ENCODE measurements at places on chromosomes 5 and 9.

DNA sequence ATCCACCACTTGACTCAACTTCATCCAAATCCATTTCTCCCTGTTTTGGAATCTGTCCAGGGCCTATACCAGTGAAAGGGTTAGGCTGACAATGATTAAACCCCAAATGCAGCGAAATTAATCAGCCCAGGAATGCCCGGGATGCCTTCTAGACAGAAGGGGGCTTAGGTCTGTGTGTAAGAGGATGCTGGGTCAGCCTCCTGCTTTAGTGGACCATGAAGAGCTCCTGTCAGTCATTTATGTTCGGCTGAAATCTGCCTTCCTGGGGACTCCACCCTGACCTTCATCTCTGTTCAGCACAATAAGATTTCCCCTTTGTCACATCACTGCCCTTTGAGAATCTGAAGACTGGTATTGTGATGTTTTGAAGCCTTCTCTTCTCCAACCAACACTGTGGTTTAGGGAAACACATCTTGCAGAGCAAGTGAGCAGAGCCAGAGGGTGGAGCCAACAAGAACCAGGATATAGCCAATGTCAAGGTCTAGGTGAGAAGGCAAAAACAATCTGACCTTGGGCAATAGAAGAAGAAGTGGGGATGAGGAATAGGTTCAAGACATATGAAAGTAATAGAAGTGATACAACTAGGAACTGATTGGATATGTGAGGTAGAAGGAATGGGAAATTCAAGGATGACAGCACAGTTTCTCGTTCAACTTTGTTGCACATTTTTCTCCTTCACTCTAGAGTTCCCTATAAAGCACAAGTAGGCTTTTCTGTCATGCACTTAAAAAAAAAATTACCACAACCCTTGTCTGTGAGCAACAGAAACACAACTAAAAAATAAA is 234.4 kb downstream of the ARHGAP26 start:
- DNase-seq: no peak

DNA sequence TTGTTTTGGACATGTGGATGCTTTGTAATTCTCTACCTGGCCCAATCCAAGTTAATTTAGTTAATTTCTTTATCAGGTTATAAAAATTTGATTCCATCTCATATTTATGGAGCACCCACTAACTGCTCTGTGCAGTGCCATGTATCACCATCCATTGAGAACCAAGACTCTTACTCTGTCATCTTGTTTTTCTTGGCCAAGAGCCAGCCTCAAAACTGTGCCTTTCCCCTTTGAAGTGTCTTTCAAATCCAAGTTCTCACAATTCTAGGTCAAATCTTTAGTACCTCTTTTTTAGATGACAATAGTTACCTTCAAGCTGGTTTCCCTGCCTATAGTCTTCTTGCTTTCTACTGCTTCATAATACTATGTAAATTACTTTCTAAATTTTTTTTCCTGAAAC is 3.2 kb downstream of the COMMD10 start:
- DNase-seq: no peak

DNA sequence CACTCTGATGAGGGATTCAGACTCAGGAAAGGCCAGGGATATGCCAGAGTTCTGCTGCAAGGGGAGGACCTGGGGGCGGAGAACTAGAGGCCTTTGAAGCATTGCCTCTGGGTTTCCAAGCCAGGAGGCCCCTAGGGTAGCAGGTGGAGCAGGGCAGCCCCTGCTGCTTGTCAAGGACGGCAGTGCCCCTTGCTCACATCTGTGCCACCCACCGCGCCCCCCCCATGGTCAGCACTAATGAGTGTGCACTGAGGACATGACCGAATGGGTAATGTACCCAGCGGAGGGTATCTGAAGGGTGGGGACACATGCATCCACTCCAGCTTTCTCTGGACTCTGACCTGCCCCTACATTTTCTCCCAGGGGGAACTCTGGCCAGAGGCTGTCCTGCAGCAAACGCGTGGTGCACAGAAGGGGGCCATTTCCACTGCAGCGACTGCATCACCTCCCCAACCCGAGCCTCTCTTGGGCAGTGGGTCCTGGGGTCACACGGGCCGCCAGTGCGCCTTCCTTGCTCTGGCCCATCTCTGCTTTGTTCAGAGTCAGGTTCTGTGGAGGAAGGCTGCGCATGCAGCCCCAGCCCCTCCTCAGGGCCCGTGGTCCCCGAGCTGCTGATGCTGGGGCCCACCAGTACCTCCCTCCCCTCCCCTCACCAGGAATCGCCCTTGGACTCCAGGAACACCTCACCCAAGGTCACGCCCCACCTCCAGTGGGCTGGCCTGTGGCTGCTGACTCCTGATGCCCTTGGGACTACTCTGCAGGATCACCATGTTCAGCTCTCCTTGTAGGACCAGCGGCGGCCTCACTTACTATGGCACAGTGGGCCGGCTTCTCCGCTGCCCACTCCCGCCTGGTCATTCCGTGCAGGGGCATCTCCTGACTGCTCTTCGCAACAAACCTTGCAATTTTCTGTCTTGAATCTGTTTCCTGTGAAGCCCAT is 31.2 kb downstream of the STC2 start:
- DNase-seq: no peak

DNA sequence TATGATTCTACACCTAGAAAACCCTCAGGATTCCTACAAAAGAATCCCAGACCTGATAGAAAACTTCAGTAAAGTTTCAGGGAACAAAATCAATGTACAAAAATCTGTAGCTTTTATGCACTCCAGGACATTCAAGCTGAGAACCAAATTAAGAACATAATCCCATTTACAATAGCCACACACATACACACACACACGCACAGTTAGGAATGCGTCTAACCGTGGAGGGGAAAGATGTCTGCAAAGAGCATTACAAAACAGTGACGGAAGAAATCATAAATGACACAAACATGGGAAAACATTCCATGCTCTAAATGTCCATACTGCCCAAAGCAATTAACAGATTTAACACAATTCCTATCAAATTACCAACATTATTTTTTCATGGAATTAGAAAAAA is 51.4 kb upstream of the CAST start:
- no peak for DNase-seq

DNA sequence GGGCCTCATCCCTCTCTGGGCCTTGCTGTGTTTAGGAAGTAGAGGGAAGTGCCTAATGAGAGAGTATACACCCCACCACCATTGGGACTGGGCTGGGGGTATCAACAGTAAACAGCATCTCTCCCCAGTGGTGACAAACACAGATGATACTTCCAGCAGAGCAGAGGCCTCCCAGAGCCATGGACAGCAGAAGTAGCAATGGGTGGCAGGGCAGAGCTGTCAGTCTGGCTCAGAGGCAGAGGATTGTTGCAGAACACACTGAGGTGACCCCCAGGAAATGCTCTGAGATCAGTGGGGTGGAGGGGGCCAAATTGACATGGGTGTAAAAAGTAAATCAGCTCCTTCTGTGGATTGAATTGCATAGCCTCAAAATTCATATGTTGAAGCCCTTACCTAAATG is 12.1 kb upstream of the P4HA2 start:
- DNase-seq: no peak

DNA sequence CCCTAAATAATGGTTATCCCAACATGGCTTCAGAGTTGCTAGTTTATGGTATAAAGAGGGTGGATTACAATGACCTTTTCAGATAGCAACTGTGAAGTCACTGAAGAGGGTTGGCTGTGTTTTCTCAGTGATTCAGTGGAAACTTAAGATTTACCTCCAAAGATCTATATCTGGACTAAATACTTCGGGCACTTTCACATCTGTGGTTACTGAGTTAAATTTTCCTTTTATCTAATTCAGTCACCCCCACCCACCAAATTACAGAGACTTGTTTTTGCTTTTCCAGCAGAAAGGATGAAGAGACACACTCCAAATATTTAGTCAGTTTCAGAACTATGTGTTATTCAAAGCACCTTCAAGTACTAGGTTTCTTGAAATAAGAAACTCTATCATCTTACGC is 573.2 kb downstream of the CCDC171 start:
- DNase-seq: no peak

DNA sequence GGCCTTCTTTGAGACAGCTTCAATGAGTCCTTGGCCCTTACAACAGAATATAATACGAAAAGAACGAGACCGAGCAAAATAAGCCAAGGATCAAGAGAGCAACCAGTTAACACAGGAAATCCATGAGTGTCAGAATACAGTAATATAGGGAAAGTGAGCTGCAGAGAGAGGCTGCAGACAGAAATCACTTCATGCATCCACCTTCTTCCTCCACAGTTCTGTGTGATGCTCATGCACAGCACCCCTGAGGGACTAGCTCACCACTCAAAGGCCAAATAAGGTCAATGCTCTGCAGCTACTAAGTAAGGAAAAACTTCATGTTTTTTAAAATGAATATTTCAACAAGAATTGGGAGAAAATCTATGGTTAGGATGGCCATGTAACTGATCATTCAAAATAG is 257.1 kb downstream of the MCTP1 start:
- DNase-seq: no peak

GRCh38 chr9:28053096-28053777 is 480.0 kb upstream of the C9orf72 start:
- no peak for DNase-seq

- DNase-seq: no peak
Observed at GRCh38 chr9:133619791-133620190, 10.6 kb upstream of the FAM163B start.

- no peak for DNase-seq
Observed at GRCh38 chr5:133219296-133219695, 167.5 kb downstream of the HSPA4 start.

DNA sequence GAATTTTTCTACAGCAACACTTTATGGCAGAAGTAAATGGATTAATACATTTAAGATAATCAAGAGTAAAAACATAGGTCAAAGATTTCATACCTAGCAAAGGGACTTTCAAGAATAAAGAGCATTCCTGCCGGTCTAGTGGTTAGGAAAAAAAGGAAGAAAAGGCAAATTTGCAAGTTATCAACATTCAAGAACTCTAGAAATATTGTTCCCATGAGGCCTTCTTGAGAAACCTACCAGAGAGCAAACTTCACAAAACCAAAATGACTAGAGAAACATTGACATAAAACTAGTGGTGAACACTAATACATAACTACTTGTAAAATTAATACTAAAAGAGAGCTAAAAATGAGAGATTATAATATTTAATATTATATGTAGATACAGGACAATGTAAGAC is 320.2 kb upstream of the RGMB start:
- DNase-seq: no peak

- no peak for DNase-seq
Observed at GRCh38 chr5:100043475-100043874, 491.7 kb upstream of the FAM174A start.

DNA sequence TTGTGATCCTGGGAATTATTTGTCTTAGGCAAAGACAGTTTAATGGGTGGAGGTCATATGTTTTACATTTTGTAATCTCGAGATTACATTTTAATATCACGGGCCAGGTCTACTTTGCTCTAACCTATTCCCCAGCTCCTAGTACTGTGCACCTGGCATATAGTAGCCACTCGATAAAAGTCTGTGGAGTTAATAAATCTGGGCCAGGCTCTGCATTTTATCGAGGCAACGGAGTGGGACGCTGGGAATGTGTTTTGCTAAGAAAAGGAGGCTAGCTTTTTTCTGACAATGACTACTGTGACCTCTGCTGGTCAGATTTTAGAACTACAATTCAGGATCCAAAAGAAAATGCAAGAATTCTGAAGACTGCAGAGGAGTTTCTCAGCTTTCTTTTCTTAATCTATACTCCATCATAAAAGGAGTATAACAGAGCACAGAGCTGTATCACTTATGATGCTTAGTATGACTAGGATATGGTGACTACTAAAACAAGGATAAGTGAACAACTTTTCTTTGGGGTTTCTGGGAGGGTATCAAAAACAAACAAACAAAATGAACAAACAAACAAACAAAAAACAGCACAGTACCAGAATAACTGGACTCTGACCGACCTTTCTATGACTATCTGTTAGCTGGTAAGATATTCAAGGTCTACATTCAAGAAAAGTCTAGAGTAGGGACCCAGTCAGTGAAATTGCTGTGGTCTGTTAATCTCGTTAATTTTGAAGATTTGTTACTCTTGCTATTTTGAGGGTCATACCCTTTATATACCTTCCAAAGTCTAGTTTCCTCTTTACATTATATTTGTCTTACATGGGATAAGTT is 46.1 kb upstream of the CER1 start:
- DNase-seq: peak; percentile 25

GRCh38 chr9:129994882-129995281 is 48.1 kb downstream of the FNBP1 start:
- DNase-seq: no peak

DNA sequence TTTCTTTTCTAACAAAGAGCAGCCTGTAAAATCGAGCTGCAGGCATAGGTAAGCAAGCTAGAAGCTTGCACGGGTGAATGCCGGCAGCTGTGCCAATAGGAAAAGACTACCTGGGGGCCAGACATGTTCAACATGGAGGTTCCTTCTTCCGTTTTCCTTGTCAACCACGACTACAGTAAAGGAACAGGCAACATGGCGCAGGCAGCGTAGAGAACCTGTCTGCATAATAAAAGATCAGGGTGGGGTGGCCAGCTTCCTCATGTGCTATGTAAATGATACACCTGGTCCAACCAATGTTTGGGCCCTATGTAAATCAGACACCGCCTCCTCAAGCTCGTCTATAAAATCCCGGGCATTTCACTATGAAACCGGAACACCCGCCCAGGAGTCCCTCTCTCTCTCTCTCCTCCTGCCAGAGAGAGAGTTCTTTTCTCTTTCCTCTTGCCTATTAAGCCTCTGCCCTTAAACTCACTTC is 103.8 kb upstream of the LIFR start:
- no peak for DNase-seq

DNA sequence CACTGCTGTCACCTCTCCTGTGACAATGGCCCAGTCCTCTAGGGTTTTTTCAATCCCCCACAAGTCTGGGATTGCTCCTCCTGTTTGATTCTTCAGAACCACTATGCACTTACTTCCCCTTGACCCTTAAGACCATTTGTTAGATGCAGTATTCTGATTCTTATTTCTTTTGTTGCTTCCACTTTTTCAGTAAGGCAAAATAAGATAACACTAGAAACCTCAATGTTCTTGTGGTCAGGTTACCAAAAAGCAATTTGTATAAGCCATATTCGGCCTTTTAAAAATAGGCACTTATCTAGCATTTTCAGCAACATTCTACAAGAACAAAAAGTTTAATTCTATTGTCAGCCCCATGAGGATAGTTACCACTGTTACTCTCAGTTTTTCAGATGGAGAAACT is 220.0 kb downstream of the KDM4C start:
- DNase-seq: no peak

- DNase-seq: no peak
Observed at GRCh38 chr9:4416467-4416866, 73.8 kb upstream of the SLC1A1 start.

- DNase-seq: no peak
Observed at GRCh38 chr5:33810491-33811120, 81.2 kb downstream of the ADAMTS12 start.

GRCh38 chr5:169440107-169440705 is 139.3 kb upstream of the SLIT3 start:
- DNase-seq: no peak

DNA sequence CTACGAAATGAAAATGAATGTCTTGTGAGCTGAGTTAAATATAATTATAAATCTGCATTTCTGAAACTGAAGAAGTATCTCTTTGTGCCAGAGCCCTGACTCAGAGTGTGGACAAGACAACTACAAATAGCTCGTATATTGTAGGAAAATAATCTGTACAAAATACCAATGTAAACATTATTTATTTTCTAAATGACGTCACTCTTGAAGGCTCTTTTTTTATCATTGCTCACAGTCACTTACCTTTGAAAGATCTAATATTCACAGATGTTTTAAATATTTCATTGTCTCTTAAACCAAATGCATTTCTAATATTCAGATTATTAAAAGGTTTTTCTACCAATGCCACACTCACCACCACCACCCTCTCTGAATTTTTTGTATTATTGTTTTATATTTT is 226.1 kb downstream of the SLCO4C1 start:
- DNase-seq: no peak

GRCh38 chr5:61933787-61934626 is 372.0 kb upstream of the KIF2A start:
- peak; percentile 31 for DNase-seq
